ENCODE measurements at places on chromosomes 5 and 9.

DNA sequence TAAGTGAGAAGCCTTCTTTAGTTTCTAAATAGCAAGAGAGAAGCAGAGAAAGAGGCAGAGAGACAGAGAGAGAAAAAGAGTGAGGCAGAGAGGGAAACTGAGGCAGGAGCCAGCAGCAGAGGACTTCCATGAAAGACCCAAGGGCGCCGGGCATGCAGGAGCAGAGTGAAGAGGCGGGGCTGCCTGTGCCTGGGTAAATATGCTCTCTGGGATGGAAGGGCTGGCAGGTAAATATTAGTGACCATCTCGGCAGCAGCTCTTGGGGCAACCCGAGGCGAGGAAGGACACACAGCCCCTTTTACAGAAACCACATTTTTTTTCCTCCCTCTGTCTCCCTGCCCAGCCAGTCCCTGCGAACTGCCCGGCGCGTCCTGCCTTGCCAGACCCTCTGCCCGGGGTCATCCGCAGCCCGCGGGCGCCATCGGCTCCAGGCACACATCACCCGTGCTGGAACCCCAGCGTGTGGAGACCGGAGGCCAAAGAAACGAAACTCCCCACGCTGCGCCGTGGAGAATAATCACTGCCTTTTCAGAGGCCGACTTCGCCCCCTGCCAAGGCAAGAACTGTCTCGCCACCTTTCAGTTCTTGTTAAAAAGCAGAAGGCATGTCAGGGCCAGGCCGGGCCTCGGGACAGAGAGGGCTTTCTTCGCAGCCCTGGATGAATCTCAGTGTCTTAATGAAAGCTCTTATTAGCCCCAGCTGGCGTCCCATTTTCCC, 61.3 kb downstream of the BOD1 start:
- DNase-seq, result no peak

DNA sequence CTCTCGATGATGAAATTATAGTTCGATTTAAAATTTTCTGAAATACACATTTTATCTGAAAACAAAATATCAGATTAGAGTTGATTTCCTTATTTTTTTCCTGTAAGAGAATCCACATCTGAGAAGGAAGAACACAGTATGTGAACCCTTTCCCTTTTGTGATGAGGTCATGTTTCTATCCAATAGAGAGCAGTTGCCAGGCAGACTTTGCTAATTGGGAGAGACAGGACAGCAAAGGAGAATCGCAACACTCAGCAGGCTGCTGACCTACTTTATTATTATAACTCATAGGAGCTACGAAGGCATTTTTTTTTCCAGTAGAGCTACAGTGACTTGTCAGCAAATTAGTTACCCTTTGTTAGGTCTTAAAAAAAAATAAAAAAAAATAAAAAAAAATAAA, 242.1 kb downstream of the HCN1 start:
- peak; percentile 4 for DNase-seq

- DNase-seq, result no peak
Measured at GRCh38 chr9:16960084-16960483, 89.6 kb upstream of the BNC2 start.

DNA sequence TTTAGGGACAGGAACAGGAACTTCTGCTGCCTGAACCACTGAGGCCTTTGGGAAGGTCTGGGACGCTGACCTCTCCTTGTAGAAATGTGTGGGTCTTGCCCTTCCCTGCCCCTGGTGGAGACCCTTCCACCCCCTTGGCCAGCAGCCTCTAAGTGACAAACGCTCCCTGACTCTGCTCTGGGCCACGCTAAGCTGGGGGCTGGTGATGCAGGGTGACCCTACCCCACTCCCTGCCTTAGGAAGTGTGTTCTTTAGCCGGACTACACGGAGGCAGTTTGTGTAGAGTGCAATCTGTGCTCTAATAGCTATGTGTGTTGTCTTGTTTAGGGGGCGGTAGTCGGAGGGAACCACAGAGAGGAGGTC, 123.0 kb downstream of the COL23A1 start:
- DNase-seq, result no peak

GRCh38 chr9:86402591-86402990, 48.4 kb upstream of the TUT7 start:
- no peak for DNase-seq

GRCh38 chr5:1666812-1667588, 132.6 kb downstream of the MRPL36 start:
- DNase-seq, result peak; percentile 92

DNA sequence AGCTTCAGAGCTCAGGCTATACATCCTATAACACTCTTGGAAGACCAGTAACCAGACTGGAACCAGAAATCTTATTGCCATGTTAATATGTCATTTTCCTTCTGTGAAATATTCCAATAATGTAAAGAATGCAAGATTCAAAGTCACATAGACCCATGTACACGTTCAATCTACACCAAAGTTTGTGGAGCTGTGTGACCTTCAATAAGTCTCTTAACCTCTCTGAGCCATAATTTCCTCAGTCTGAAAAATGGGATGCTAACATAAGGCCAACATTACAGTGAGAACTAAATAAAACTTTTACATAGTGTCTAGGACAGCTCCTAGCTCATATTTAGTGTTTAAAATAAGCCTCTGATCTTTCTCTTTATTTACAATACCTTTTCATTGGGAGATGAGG, 70.4 kb downstream of the ARRDC3 start:
- no peak for DNase-seq

DNA sequence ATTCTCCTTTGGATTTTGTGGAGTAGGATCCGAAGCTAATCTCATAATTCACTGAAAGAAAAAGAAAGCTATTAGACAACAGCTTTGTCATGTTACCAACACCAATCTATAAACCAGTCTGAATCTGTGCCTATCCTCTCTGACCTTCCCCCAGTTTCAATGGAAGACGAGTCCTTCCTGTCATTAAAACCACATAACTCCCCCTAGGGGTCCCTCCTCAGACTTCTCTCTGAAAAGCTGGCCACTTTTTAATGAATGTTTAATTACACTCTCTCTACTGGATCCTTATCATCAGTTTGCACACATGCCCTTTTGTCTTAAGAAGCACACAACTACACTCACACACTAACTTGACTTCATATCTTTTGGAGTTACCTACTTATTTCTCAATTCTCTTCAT, 98.0 kb upstream of the TSLP start:
- DNase-seq, result no peak

- no peak for DNase-seq
Measured at GRCh38 chr5:41517909-41518308, 7.5 kb upstream of the PLCXD3 start.

DNA sequence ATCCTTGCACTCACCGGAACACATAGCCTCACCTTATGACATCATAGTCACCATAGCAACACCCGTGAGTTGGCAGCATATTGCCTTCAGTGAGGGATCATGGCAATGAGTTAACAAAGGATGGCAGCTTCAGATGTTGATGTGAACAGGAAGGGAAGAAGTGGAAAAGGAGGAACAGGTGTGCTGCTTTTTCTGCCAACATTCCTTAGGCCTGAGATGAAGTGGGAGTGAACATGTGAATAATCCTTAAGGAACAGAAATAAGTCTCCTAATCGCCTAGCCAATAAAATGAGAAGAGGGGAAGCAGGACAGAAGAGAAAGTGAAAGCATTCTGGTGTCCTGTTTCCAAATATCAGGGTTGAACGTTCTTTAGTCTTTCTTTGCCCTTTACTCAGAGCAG, 360.0 kb downstream of the BRINP1 start:
- DNase-seq, result peak; percentile 56

DNA sequence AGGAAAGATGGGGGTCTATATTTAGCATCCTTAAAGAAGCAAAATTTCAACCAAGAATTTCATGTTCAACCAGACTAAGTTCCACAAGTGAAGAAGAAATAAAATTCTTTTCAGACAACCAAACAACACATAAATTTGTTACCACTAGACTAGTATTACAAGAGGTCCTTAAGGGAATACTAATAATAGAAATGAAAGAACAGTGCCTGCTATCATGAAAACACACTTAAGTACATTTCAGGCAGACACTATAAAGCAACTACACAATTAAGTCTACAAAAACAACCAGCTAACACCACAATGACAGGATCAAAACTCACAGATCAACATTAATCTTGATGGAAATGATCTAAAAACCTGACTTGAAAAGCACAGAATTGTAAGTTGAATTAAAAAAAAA, 477.2 kb downstream of the PTPRD start:
- DNase-seq, result no peak

DNA sequence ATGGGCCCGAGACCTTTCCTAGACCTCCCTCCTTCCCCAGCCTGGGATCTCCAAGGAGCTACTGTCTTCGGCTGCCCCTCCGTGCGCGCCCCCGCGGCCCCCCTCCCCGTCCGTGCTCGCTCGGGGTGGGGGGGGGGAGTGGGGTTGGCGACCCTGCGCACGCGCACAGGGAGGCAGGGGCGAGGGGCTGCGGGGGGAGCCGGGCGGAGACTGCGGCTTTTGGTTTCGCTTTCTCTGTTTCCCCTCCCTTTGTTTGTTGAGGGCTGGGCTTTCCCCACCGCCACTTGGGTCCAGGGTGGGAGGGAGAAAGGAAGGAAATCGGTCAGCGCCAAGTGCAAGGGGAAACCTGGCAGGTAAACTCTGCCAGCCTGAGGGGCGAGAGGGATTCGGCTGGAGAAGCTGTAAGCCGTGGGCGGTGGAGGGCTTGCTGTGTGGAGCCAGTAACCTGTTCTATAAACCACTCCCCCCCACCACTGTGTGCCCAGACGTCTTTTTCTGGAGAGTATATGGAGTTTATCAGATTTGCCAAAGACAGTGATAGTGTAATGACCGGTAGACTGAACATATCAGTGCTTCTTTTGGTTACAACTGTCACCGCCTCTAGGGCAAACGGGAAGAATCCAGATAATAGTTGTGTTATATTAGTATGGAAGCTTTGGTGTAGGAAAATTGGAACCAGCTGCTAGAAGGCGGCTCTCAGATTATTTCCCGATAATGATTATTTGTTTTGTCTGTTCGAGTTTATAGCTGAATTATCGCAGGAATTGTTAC, 684 bp downstream of the DNAJA1 start:
- DNase-seq, result peak; percentile 85

DNA sequence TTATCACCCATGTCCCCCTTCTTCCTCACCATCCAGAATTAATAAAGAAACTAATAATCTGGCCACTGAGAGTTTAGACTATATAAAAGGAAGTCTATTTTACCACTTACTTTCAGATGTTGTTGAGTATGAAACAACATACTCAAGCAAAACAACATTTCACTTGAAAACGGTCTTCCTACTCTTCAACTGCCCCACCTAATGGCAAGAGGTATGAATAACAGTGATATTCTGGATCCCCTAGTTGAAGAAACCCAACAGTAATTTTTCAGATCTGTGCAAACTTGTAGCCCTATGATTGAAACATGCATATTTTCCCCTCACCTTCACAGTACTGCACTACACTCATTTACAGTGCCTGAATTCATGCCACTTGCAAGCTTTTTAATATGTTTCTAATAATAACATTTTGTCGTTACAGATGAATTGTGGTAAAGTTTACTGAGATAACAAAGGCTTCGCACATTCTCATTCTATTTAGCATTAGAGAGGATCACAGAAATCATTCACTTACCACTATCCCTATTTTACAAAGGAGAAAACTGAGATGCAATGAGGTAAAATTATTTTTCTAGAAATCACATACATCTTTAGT, 267.9 kb upstream of the PDE4D start:
- DNase-seq, result peak; percentile 15

All from urothelium cell line (cell line).